ENCODE measurements at places on chromosomes 4 and X.

GRCh38 chr4:925771-926500 lies 6.2 kb downstream of the GAK start:
- no peak for DNase-seq

- no peak for DNase-seq
Observed at GRCh38 chr4:149754526-149754925, 61.1 kb downstream of the IQCM start.

DNA sequence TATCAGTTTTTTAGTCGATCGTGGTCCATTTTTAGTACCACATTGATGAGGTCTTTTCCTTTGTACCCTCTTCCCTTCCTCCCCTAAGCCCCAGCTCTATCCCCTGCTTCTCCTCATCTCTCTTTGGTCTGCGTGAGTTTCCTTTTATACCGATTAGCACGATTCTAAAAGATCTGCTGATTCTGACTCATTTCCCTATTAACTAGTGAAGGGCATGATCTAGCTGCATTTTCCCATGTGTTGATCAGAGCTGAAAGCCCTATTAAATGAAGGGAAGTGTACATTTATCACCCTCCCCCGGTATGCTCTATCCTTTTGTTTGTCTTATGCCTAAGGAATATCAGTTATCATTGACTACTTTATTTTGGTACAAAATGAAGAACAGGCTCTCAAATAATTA lies 181.7 kb upstream of the NPY2R start:
- DNase-seq: no peak

GRCh38 chr4:105283501-105283900 lies 136.8 kb downstream of the TET2 start:
- no peak for DNase-seq

DNA sequence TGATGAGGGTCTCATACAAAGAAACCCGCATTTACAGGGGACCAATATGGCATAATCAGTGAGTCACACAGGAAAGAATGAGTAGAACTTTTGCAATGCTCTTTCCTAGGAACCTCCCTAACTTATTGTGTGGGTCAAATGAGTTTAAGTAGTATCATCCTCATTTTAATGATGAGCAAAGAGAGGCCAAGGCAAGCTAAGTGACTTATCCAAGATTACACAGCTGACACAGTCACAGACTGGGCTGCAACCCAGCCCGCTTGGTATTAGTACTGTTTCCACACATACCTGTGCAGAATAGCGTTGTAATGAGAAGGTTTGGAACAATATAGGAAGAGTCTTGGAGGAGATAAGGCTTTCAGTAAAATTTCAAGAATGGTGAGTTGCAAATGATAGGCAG lies 91.0 kb upstream of the PPP1R2C start:
- DNase-seq: no peak

DNA sequence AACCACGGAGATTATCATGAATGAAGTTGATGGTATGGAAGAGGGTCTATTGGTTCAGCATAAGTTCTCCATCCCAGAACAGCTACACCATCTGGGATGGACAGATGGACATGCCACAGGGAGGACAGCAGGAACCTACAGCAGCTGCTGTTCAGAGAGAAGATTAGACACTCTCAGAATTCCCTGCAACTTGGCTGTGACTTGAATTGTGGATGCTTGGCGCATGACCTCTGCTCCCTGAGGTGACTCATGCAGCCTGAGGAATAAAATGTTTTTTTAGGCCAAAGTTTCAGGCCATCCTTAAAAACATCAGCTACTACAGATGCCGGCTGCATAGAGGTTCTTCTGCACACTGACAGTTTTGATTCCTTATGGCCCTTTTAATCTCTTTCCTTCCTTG lies 97.3 kb downstream of the RS1 start:
- DNase-seq: no peak

- DNase-seq: no peak
Observed at GRCh38 chr4:187396106-187396505, 599.5 kb upstream of the ZFP42 start.

DNA sequence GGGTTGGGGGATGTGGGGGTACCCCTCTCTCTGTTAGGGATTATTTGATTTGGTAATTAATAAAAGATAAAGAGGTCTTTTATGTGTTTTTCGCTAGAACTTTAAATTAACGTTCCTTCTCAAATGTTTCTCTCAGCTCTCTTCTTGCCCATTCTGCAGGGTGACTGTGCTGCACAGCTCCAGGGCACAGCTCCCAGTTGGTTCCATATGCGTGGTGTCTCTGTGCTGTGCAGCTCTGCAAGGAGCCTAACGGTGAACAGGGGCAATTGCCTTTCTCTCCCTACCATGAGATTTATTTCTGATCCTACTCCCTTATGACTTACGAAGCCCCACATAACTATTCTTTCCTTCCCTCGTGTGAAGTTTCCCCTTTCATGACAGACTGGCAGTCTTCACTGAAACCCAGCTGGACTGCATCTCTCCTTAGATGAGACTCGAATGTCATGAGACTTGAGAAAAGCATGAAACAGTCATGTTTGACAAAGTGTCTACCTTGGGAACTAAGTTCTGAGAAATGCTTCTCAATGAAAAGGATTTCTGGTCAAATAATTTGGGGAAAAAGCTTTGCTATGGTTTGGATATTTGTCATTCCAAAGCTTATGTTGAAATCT lies 50.2 kb upstream of the SPRY1 start:
- DNase-seq: no peak

GRCh38 chrX:97563531-97564133 lies 679.9 kb downstream of the RPA4 start:
- DNase-seq: peak; percentile 16

DNA sequence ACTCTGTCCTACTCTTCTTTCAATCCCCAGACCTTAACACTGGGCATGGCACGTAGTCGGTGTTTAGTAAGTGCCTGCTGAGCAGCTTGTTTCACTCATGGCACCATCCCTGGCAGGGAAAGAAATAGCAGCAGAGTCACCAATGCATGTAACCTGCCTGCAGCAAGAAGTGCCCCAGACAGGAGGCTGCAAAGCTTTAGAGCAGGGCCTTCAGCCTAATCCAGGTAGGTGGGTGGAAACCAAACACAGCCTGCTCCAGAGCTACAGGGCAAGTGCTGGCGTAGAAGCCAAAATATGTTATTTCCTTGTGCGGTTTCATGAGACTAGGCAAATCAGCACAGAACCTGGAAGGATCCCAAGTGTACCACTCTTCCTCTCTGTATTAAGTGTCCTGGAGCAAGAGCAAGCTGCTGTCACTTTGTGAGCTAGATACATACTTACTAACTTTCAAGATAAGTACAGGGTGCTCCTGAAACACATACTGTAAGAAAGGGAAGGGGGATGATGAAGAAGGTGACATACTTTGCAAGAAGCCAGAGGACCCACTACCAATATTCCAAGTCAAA lies 5.5 kb downstream of the PROM1 start:
- no peak for DNase-seq

DNA sequence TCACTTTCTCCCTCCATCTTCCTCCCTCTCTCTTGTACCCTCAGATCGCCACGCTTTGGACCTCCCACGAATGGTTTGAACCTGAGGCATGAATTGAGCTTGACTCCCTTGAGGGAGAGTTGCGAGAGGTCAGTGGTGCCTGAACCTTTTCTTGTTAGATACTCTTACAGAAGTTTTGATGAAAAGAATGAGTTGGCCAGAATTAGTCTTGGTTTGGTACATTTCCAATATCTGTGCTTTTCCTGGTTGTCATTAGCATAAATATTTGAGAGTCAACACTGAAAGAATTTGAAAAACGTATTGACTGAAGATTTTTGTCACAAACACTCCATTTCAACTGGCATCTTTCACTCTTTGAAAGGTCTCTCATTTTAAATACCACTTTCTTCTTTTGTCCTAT lies 510.6 kb upstream of the DIPK2B start:
- no peak for DNase-seq

GRCh38 chrX:39750256-39750790 lies 347.4 kb downstream of the BCOR start:
- DNase-seq: no peak

DNA sequence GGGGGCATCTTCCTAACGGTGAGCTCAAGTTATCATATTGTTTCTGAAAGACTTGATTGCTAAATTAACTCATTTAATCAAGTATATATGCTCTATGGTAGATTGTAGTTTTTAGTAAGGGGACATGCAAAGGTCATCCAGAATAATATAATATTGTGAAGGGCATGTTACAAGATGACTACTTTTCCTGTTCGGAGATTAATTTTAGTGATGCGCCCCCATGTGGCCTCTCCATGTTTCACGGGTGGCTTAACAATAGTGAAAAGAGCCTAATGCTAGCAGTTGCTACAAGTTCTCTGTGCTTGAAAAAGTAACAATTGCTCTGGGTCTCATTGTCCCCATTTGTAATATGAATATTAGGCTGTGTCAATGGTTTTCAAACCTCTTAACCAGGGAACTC lies 12.2 kb downstream of the SMPX start:
- DNase-seq: no peak

- DNase-seq: no peak
Observed at GRCh38 chrX:68936126-68936525, 107.3 kb downstream of the EFNB1 start.

DNA sequence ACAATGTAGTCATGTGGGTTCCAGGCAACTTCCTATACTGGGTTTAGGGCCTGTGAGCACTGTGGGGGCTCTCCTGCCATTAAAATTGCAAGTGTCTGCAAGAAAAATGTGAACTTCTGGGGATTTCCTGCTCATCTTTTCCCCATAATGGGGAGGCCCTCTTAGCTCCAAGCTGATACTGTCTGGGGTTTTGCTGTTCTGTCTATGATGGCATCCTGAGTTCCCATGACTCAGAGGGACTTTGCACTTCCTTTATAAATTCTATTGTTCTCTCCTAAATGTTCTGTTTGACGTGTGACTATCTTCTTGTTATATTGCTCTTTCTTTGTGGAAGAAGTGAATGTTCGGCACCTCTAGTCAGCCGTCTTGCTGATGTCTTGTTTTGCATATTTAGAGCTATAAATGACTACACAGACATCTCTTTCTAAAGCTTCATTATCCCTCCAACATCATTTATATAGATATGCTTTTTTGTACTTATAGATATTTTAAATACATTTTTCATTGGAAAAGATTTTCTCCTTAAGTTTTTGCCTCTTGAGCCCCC lies 465.8 kb downstream of the NAF1 start:
- DNase-seq: no peak

- DNase-seq: no peak
Observed at GRCh38 chr4:72568959-72569718, at the start of gene ADAMTS3. Gene ADAMTS3 (minus strand): TSS chr4:72569221. CDS start chr4:72568762, 459 bp downstream.

DNA sequence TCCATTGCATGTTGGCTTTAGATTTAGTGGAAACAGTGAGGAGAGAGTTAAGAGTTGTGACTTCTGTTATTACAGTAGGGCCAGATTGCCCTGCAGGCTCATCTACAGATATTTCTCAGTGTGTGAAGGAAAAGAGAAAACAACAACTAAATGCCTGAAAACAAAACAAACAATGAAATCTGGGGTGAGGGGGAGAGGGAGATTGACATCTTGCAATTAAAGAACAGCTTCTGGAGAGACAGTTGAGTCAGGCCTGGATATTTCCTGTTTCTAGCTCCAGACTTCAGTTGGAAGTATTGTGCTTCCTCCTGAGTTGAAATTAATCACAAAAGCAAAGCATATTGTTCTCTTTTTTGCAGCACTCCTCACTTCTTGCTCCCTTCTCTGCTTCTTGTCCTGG lies 108.3 kb upstream of the SCML1 start:
- DNase-seq: no peak

DNA sequence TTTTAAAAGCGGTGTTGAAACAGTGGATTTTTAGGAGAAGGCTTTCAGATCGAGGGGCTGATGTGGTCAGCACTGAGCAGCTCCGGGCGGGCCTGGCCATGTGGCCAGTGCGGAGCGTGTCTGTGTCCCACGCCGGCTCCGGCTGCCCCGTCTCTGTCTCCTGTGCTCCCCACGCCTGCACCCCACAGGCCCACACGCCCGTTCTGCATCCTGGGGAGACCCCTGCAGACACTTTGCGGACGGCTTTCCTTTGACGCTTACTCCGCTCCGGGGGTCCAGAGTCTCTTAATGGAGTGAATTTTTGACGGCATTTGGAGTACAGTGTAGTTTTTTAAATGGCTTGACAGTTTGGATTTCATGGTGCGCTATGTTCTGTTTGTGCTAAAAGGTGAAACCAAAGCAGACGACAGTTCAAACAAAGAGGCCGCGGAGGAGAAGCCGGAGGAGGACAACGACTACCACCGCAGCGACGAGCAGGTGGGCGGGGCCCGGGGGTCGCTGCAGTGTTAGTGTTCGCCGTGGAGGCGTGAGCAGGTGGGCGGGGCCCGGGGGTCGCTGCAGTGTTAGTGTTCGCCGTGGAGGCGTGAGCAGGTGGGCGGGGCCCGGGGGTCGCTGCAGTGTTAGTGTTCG lies 38.7 kb downstream of the PCGF3 start:
- DNase-seq: no peak

GRCh38 chr4:76535603-76536372 lies 100.8 kb downstream of the SHROOM3 start:
- DNase-seq: no peak

DNA sequence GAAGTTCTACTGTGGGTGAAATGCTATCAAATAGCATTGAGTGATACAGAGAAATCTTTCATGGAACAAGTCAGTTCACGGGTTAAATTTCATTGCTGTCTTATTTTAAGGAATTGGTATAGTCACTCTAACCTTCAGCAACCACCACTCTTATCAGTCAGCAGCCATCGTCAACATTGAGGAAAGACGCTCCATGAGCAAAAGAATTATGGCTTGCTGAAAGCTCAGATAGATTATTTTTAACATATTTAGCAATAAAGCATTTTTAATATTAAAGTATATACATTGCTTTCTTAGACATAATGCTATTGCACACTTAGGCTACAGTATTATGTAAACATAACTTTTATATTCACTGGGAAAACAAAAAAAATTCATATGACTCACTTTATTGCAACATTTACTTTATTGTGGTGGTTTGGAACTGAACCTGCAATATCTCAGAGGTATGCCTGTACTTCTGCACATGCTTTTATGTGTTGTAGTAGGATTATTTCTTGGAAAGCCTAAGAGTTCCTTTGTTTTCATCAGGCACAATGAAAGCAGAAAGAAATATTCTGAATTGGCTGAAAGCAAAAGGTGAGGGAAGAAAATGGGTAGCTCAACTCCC lies 586.7 kb downstream of the GBA3 start:
- DNase-seq: no peak

GRCh38 chrX:38192007-38192810 lies 28.5 kb downstream of the SRPX start:
- DNase-seq: no peak

GRCh38 chrX:75301060-75301459 lies 27.2 kb downstream of the UPRT start:
- DNase-seq: no peak

- DNase-seq: no peak
Observed at GRCh38 chrX:74779175-74779574, 146.1 kb downstream of the NEXMIF start.

GRCh38 chrX:78838709-78839108 lies 91.2 kb downstream of the LPAR4 start:
- no peak for DNase-seq

DNA sequence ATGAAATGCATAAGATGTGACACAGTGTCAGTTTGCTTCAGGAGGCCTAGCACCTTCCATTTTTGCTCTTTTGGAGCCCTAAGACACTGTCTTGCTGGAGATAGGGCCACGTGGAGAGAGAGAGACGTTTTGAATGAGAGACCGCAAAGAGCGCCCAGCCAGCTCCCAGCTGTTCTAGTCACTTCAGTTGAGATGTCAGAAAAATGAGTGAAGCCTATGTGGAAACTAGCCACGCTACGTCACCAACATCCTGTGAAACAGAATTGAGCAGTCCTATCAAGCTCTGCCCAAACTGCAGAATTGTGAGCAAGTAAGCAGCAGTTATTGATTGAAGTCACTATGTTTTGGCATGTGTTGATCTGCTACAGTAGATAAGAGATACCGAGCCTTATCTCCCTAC lies 13.1 kb downstream of the GPR82 start:
- DNase-seq: peak; percentile 4

- DNase-seq: no peak
Observed at GRCh38 chr4:39124885-39125599, 57.3 kb upstream of the WDR19 start.

Measured in stimulated activated CD8-positive, alpha-beta memory T cell treated with anti-CD3 and anti-CD28 coated beads, Interleukin-4, amount 100 ng/mL, for 4 hours (primary cell).